Activated T-helper 1 cell treated with anti-CD3 and anti-CD28 coated beads, Interleukin-12 subunit alpha, Interleukin-12 subunit beta, Interleukin-2, Interleukin-4 antibody, amounts not matched to agents 30 ng/mL and 10 ng/mL and 1 ng/mL, durations not matched to agents 14 hours and 24 hours and 36 hours (primary cell): ENCODE measurements at places on chromosomes 3 and 15. TPM values are rescaled to one million over a fixed set of nuclear protein-coding genes. Genes with fewer than 3 reads are reported as not detected.

The SLMAP gene
- 60.3 and 64.0 TPM in 2 replicates for total RNA-seq

The NECTIN3 gene
- total RNA-seq: 3.5 and 4.6 TPM in 2 replicates

The THSD4 gene
- not detected in 2 replicates for total RNA-seq

The FGD5 gene
- total RNA-seq: not detected in 2 replicates

The ROBO2 gene
- not detected in 2 replicates for total RNA-seq

The CASR gene
- total RNA-seq: not detected in 2 replicates

The HESX1 gene
- total RNA-seq: 0.18 and 0.32 TPM in 2 replicates

The FETUB gene
- total RNA-seq: not detected in 2 replicates

The KBTBD12 gene
- total RNA-seq: not detected in 2 replicates

The RGMA gene
- 0.34 and 0.54 TPM in 2 replicates for total RNA-seq

The IL5RA gene
- total RNA-seq: 0.12 TPM in 1 of 2 replicates, not detected in the other

The MPI gene
- 57.7 and 62.8 TPM in 2 replicates for total RNA-seq

The PTPN9 gene
- total RNA-seq: 28.0 and 31.7 TPM in 2 replicates

The ROPN1 gene
- not detected in 2 replicates for total RNA-seq

The SEMA3B gene
- 0.49 and 1.0 TPM in 2 replicates for total RNA-seq

The ZPLD1 gene
- 0.15 TPM in 1 of 2 replicates, not detected in the other for total RNA-seq

The RARRES1 gene
- total RNA-seq: not detected in 2 replicates

The LRRC15 gene
- not detected in 2 replicates for total RNA-seq

The TICRR gene
- total RNA-seq: 17.6 and 19.2 TPM in 2 replicates

The ADPRH gene
- 3.8 and 4.6 TPM in 2 replicates for total RNA-seq

The SLC28A2 gene
- total RNA-seq: not detected in 2 replicates

The ARHGEF26 gene
- 0.22 TPM in 1 of 2 replicates, not detected in the other for total RNA-seq

The FRMD4B gene
- 83.3 and 83.6 TPM in 2 replicates for total RNA-seq

The P2RY12 gene
- not detected in 2 replicates for total RNA-seq

The ALDH1A2 gene
- not detected in 2 replicates for total RNA-seq

The GOLGA8T gene
- 0.22 TPM in 1 of 2 replicates, not detected in the other for total RNA-seq

The MAP3K13 gene
- 12.2 and 12.5 TPM in 2 replicates for total RNA-seq
